CD4-positive, alpha-beta T cell treated with Interferon gamma for 1 hour (primary cell): ENCODE measurements at places on chromosomes 5 and 9.

- DNase-seq: no peak
Observed at GRCh38 chr5:132653716-132654115, 4.3 kb upstream of the IL13 start.

DNA sequence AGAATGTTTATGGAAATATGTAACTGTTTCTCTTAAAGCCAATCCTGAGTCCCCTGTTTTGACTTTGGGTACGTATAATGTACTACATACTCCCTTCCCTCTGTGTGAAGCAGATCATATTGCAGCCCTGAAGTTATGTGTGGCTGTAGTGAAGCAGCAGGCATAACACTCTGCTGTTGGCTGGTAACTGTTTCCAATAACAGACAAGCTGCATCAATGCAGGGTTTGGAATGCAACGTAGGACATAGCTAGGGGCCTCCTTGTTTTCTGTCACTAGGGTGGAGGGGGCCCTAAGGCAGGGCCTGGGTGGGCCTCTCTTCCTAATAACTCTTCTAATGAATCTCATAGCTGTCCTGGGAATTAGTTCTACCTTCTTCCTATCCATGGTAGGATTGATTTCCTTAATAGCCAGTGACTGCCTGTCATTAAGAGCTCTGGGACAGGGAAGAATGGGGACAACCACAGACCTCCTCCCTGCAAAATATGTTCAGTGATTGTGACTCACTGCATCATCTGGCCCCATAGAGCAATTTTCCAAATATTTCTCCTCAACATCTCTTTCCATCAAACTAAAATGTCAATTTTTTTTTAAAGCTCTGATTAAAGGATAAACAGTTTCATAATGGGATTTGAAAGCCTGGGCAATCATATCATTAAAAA lies 129.6 kb upstream of the HMHB1 start:
- no peak for DNase-seq

DNA sequence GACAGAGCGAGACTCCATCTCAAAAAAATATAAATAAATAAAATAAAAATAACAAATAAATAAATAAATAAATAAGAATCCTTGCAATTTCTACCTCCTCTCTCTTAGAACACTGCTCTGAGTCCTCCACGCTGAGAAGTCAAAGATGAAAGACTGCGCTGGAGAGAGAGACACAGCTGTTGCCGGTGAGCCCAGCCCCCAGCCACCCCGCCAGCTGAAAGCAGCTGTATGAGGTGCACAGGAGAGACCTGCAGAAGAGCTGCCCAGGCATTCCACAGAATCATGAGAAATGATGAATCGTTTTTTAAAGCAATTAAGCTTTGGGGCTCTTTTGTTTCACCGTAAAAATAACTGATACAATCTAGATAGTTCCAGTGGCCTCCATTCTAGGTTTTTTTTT lies 16.3 kb upstream of the STRBP start:
- no peak for DNase-seq

DNA sequence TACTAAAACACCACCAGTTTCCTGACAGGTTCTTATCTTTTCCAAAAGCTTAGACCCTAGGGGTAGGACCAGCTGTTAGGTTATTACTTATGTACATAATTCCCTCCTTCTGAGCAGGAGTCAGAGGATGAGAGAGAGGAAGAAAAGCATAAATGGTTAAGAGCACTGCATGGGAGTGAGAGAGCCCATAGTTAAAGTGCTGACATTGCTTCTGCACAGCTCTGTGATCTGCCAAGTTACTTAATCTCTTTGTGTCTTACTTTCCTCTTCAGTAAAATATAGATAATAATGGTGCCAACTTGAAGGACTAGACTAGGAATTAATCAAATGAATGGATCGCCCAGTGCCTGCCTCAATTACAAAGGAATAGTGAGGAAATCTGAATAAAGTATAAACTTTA lies 66.4 kb downstream of the NRG2 start:
- DNase-seq: no peak

GRCh38 chr5:57258052-57258451 lies 84.2 kb downstream of the GPBP1 start:
- no peak for DNase-seq

DNA sequence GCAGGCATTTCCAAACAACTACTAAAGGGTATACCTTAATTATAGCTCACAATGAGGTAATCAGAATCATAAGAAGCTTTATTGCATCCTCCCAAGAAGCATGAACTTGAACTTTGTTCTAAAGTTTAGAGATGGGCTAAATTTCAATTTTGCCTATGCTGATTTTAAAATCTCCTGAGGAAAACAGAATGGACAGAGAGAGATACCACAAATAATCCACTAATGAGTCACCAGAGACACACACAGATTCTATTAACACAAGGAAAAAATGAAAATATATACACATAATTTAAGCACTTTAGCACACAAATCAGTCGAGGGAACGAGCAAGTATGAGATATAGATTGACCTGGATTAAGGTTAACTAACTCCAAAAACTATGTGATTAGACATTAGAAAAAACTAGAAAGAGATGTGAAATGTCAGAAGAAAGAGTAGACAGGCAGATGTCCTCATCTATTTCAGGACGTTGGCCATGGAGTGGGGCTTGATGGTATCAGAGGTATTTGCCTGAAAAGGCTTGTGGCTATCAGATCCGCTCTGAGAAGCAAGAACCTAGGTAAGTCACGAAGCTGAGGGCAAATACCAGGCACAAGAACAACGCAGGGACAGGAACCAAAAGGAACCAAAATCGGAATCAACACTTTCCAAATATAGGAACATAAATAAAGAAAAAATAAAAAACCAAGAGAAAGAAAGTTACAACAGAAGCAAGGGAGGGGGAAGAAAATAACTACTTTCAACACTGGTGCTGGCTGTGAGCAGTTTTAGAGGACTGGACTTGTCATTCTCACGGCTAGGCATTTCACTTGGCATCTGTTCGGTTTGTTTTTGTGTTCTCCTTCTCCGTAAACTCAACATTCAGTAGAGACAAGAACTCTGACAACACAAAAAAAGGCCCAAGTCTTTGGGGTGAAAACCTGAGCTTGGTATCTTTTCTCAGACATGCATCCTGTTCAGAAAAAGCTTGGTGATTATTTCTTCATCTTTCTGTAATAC lies 294.6 kb upstream of the PUM3 start:
- no peak for DNase-seq
